Activated T-helper 17 cell treated with anti-CD3 and anti-CD28 coated beads, Interleukin-2, amount 50 U/mL, for 72 hours (primary cell): ENCODE measurements at places on chromosomes 12 and 14.

- ATAC-seq, result no peak
Measured at GRCh38 chr12:14902465-14902864, 16.8 kb upstream of the MGP start.

DNA sequence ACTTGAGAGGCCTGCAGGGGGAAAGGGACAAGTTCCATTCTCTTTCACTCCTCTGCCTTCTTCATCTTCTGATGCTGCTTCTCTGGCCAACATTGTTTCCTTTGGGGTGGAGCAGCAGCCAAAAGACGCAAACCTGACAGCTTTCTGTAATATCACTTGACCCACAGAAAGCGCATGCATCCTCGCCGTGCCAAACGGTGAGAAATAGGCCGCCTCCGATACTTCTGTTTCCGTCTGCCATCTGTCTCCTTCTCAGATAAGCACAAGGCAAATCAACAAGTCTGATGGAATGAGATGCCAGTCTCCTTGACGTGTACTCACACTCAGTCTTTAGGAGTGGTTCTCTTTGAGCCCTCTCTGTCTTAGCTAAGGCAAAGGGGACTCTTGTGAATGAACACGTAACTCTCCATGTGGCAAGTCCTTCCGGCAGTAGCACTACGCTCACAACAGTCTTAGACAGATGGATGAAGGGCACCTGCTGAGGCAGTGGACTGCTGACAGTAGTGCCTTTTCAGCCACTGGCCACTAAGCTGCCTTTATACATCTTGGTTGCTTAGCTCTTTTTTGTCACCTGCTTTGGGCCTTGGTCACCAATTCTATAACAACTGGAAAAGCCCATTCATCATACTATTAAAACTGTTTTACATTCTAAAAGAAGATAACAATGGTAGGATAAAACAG lies 214.1 kb downstream of the FBXL14 start:
- no peak for ATAC-seq

DNA sequence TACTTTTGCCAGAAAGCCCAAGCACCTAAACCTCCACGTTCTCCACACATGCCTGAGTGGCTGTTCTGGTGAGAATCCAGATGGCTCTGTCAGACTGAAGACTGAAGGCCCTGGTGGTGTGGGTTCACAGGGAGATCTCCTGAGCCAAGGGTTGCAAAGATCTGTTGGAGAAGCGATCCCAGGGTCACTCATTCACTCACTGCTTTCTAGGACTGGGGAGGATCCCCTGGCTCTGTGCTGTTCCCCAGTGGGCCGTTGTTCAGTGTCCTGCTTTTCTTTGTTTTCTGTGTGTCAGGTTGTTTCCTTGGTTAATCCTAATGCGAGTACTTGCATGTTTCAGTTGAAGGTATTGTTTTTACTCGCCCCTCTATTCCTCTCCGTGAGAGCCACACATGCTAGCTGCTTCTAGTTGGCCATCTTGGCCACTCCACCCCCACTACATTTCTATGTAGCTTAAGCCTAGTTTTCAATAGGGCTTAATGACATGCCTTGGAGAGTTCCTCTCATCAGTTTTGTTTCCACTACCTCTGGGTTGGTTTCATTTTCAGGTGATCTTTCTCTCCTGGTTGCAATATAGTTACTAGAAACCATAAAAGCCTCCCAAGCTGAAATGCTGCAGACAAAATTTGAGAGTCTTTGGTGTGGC lies 144.5 kb upstream of the SLC38A2 start:
- peak; percentile 92 for ATAC-seq

GRCh38 chr12:103422328-103422727 lies 73.4 kb downstream of the C12orf42 start:
- ATAC-seq, result no peak

GRCh38 chr14:57161583-57162234 lies 107.0 kb downstream of the EXOC5 start:
- ATAC-seq, result no peak

DNA sequence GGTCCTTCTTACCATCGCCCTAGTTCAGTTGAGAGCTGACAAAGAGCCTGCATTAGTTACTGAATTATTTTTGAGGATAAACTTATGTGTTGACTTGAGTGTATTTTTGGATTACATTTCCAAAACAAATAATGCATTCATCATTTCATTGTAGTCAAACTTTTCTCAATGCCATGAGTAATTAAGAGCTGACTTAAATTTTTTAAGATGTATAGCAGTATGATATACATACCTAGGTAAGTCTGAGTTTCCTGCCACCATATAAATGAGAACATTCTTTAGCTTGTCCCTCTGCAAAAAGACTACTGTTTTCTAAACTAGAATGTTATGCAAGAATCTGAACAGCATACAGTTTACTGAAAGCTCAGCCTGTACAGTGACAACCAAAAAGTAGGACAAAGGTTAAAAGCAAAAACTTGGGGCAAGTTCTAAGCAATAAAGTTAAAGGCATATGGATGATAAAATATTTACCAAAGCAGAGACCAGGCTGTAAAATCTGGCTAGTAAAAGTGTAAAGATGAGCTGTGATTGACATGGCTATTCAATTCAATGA lies 82.1 kb upstream of the FERMT2 start:
- ATAC-seq, result no peak

- ATAC-seq, result peak; percentile 39
Measured at GRCh38 chr14:105281371-105282097, 19.3 kb downstream of the BRF1 start.

- no peak for ATAC-seq
Measured at GRCh38 chr12:11543457-11544158, 105.9 kb upstream of the ETV6 start.

DNA sequence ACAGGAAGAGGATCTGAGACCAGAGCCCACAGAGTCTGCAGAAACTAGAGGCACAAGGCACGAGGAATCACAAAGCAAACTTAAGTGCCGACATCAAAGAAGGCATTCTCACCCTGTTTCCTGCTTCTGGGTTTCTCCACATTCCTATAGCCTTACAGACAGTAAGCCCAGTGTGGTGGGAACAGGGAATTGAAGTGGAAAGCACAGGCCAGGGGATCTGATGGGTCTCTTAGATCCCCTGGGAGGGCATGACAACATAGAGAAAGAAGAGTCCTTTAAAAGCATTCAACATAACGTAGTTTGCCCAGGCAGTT lies 75.6 kb upstream of the FRMD6 start:
- no peak for ATAC-seq

GRCh38 chr14:57295239-57295638 lies 26.5 kb downstream of the AP5M1 start:
- ATAC-seq, result no peak

DNA sequence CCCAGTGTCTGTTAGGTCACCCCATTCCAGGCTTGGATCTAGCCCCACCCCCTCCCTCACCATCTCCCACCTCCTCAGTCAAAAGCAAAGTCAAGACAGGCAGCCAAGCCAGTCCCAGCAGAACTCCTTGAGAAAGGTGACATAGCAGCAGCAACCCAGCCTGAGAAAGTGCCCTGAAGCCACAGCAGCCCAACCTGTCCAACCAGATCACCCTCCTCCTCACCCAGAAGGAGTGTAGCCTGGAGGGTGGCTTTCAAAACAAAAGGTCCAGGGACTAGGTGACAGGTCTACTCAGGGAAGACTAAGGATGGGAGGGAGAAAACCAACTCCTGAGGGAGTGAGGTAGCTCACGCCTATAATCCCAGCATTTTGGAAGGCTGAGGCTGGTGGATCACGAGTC lies 5.2 kb downstream of the RAB15 start:
- ATAC-seq, result no peak

GRCh38 chr14:35331605-35332516 lies 39.7 kb downstream of the PSMA6 start:
- ATAC-seq, result no peak

DNA sequence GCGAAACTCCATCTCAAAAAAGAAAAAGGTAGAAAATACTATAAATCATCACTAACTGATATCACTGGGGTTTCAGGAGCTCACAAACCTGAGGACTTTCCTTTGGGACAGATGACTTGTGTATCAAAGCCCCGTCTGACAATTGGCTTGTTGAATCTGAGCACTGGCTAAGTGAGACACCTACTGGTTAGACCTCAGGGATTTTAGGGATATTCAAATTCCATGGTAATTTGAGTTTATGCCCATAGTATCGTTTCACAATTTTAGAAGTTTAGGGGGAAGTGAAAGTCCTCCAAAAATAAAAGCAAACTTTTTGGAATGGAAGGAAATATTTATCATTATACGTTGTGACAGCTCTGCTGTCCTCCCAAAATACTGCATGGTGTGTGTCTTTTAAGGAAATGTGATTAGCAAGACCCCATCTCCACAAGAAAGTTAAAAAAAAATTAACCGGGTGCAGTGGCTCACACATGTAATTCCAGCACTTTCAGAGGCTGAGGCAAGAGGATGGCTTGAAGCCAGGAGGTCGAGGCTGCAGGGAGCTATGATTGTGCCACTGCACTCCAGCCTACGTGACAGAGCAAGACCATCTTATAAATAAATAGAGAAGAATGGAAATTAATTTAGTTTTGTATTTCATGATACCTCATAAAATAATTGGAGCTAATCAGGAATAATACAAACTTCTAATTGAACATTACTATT lies 49.2 kb downstream of the FBXL14 start:
- ATAC-seq, result no peak

DNA sequence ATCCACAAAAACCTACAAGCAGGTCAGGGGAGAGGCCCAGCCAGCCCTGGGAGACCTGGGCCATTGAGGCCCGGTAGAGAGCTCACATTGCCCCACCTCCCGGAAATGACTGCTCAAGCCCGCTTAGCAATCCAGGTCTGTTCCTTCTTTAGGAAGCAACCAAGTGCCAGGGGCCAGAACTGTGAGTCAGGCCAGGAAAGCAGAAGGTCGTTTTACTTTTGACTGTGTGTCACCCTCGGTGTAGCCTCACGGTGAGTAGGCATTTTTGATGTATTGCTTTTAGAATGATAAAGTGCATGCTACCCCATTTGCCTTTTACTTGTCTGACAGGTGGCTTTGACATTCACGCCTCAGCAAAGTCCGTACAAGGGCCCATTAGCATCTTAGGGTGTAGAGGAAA lies 25.4 kb upstream of the PWP1 start:
- no peak for ATAC-seq

GRCh38 chr12:3003357-3003992 lies 44.3 kb downstream of the TEAD4 start:
- no peak for ATAC-seq

GRCh38 chr12:39610436-39611025 lies 9.1 kb downstream of the ABCD2 start:
- no peak for ATAC-seq

DNA sequence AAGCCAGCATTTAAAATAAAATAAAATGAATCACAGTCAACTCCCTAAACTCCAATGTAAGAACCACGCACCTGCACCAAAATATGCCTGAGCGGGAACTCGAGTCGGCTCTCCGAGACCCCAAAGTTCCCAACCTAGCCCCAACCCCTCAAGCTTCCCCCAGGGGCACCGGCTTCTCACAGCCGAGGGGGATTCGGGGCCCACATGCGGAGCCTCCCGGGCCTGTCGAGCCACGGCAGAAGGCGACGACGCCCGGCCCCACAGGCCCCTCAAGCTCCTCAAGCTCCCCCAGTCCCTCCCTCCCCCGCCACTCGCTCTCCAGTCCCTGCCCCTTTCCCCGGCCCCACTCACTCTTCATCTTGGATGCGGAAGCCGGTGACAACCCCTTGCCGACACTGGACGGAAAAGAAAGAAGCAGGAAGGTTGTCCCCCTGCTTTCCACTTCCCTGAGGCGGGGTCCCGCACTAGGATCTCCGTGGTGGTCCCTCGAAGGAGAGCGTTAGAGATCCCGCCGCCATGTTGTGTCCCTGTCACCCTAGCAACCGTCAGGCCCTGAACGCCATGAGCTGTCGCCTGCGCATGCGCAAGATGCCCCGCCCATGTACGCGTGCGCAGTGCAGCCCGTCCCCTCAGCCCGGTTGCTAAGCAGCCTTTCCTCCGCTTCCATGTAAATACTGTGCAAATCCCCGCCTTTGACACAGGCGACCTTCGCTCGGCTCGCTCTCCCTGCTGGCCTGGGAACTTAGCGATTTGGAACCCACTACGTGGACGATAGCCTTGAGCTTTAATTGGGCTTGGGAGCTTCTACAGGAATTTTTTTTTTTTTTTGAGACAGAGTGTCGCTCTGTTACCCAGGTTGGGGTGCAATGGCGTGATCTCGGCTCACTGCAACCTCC lies at the start of gene MOK:
Gene MOK (minus strand): TSS at position 554 of the 896 bp plus-strand sequence. CDS start 196 bp downstream, at position 358.
- peak; percentile 99 for ATAC-seq

- no peak for ATAC-seq
Measured at GRCh38 chr12:11730299-11731041, 81.0 kb downstream of the ETV6 start.

DNA sequence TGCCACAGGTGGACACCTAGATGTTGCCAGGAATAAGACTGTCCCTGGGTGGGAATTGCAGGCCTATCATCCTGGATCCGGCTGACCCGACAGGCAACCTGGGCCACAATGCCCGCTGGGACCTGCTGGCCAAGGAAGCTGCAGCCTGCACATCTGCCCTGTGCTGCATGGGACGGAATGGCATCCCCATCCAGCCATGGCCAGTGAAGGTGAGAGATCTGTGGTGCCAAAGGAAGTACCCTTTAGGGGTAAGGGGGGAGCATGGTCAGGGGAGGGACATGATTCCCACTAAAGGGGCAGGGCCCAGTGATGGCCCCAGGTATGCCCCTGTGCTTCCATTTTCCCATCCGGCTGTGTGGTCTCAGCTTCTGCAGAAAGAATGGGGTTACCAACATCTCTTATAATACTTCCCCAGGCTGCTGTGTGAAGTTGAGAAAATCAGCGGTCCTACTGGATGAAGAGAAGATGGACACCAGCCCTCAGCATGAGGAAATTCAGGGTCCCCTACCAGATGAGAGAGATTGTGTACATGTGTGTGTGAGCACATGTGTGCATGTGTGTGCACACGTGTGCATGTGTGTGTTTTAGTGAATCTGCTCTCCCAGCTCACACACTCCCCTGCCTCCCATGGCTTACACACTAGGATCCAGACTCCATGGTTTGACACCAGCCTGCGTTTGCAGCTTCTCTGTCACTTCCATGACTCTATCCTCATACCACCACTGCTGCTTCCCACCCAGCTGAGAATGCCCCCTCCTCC lies 8.6 kb upstream of the OAS2 start:
- no peak for ATAC-seq

DNA sequence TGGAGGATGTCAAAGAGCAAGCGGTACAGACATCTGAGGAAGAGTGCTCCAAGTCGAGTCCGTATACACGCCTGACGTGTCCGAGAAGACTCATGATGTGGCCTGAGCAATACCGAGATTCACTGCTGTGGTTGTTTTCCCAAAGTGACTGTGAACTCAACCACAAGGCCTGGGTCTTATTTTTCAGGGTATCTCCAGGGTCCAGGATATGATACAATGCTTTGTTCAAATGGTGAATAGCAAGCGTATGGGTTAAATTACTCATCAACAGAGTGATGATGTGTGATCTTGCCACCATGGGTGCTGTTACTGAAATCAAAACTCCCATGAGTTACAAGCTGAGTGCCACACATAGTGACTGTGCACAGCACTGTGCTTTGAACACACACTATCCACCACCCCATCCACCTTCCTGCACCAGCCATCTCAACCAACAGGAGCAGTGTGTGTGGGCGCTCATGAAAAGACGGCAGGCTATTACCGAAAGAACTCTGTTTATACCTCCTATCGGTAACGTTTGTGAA lies 109.6 kb downstream of the BCAT1 start:
- ATAC-seq, result peak; percentile 90

DNA sequence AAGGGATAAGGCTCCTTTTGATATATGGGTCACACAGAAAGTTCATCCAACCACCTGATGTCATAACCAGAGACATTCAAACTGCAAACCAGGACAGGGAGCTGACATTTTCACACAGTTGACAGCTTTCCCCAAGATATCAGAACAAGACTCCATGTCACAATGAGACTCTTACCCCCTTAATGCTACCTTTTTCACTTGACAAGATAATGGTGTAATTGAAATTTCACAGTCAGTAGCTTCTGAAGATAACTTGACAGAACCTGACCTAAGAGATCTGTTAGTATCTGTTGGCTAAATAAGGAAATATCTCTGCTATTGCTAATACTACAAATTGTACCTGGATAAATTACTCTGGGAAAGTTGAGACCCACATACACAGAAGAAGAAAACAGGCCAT lies 187.3 kb downstream of the C12orf50 start:
- no peak for ATAC-seq
